ENCODE measurements at places on chromosomes 3 and 15.

- no peak for DNase-seq
Measured at GRCh38 chr15:43330780-43331087, 361 bp upstream of the LCMT2 start.

DNA sequence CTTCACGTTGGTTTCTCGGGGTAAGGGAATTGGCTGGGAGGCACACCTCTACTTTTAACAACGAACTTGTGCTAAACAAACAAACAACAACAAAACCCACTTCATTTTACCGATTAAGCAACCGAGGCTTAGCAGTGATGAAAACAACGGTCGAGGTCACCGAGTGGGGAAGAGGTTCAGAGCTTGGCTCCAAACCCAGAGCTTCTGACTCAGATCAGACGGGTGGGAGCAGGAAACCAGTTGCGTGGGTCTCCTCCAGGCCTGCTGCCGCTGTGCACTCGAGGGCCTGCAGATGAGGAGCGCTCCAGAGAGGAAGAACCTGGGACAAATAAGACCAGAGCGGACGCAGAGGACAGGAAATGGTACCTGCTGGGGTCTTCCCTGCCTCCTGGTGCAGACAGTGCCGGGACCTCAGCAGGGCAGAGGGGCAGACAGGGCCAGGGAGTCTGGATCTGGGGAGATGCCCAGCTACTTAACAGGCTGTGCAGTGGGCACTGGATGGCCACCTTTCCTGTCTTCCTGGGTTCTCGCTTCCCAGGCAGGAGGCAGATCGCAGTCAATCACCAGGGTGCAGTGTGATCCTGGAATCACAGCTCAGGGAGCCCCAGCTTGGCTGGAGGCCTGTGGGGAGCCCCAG lies 99.0 kb upstream of the MEF2A start:
- no peak for DNase-seq

GRCh38 chr15:73700041-73700842 lies 16.1 kb downstream of the CD276 start:
- peak; percentile 69 for DNase-seq

DNA sequence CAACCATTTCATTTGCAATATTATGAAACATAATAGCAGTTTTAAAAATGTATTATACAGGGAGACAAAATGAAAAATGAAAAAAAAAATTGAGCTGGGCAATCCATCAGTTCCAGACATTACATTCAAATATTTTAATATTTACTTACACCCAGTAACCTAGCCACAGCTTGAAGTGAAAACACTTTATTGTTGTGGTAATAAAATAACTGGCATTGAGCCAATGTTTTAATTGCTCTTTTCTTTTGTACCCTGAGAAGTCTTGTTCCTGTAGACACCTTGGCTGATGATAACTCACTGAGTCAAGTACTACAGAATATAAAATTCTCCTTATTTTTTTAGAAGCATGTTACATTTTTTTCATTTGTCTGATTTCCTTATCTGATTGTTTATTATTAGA lies 180.6 kb downstream of the ROBO1 start:
- DNase-seq: no peak

GRCh38 chr3:132254076-132254755 lies 63.0 kb upstream of the ACP3 start:
- DNase-seq: no peak

DNA sequence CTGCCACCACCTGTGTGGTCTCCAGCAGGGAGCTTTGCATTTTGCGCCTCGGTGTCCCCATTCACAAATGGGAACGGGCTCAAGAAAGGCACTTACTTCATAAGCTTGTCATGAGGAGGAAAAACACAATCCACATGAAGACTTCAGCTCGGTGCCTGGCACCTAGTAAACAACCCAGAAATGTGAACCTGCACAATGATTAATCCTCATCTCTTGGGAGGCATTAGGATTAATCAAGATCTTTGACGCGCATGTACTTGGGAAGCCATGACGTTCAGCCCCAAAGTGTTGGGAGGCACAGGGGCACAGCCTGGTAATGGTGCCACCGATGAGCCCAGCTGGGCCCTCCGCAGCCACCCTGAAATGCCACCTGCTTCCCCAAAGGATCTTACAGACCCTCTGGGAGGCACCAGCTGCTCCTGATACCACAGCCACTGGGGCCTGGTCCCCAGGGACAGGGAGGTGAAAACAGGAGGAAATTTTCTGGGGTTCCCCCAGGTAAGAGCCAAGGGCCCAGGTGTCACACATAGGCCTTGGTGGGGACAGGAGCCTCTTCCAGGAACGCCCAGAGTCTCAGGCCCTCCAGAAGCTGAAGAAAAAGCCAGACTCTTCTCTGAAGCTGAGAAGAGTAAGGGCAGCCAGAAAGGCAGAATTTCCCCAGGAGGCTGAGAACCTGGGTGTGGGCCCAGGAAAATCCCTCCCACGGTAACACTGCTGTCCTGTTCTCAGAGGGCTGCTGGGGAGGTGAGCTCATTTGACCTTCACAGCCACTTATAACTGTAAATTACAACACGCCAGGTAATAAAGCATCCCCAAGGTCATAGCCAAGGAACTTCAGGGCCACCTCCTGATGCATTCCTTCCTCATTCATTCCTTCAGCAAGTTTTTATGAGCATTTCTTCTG lies 507.5 kb downstream of the SHQ1 start:
- no peak for DNase-seq

DNA sequence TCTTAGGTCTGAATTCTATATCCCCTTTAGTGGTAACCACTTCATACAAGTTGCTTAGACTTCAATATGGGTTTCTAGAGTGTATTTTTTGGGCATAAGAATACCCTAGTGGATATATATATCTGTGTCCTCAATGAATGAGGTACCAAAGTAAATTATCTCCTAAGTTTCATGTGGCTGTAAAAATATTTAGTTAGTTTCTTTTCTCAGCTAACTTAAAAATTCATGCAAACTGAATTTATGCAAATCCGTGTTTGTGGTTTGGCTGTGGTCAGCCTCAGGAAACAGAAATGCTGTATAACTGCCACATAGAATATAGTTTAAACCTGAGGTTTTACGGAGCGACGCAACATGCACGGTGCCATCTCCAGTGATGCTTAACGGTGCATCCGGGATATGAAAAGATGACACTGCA lies 80.3 kb downstream of the PEX5L start:
- no peak for DNase-seq

DNA sequence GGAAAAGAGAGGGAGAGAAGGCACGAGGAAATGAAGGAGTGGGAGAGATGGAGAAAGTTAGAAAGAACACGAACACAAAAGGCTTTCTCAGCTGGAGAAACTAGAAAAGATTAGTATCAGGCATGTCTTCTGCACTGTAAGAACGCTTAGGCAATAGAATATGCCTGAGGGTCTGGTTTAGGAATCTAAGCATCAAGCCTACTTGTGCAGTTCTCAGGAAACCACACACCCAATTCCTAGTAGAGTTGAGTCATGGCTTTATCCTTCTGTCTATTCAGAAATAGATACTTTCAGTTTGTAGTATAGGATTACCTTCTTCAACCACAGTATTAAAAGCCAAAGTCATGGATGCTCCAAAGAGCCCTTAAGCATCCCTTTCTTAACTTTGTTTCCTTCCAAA lies 969.4 kb downstream of the NTRK3 start:
- no peak for DNase-seq

GRCh38 chr3:43327582-43327979 lies 41.2 kb downstream of the SNRK start:
- no peak for DNase-seq

- no peak for DNase-seq
Measured at GRCh38 chr3:113573728-113574127, 41.4 kb downstream of the SIDT1 start.

- DNase-seq: no peak
Measured at GRCh38 chr3:11507719-11508118, 136.0 kb downstream of the VGLL4 start.

- DNase-seq: no peak
Measured at GRCh38 chr15:49831206-49831965, 210.5 kb downstream of the DTWD1 start.

DNA sequence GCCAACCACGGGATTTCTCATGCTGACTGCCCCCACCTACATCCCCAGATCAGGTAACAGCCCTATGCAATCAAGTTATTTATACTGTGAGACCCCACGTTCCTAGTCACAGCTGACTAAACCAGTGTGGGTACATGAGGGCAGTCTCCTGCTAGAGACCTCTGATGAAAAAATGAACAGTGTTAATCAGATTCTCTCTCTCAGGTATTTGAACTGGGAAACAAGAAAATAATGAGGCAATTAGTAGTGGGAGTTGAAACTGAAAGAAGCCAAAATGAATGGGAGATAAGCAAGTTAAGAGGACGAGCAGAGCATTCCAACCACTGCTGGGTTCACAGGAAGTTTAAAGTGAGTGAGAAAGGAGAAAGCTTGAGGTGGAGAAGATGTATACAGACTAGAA lies 98.5 kb upstream of the MYO5C start:
- no peak for DNase-seq

DNA sequence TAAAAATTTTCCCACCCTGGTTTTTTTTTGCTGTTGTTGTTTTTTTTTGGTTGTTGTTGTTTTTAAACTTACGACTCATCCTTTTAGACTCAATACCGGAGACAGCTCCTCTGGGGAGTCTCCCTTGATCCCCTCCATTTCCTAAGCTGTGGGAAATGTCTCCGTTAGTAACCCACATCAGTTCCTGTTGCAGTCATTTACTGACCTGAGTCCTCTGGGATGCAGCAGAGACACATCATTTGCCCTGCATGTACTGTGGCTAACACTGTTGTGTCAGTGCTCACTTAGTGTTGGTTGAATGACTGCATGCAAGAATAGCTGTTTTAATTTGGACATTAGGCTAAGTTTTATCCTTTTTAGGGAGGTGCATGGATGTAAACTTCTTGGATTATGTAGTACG lies 83.8 kb downstream of the MBNL1 start:
- DNase-seq: no peak

DNA sequence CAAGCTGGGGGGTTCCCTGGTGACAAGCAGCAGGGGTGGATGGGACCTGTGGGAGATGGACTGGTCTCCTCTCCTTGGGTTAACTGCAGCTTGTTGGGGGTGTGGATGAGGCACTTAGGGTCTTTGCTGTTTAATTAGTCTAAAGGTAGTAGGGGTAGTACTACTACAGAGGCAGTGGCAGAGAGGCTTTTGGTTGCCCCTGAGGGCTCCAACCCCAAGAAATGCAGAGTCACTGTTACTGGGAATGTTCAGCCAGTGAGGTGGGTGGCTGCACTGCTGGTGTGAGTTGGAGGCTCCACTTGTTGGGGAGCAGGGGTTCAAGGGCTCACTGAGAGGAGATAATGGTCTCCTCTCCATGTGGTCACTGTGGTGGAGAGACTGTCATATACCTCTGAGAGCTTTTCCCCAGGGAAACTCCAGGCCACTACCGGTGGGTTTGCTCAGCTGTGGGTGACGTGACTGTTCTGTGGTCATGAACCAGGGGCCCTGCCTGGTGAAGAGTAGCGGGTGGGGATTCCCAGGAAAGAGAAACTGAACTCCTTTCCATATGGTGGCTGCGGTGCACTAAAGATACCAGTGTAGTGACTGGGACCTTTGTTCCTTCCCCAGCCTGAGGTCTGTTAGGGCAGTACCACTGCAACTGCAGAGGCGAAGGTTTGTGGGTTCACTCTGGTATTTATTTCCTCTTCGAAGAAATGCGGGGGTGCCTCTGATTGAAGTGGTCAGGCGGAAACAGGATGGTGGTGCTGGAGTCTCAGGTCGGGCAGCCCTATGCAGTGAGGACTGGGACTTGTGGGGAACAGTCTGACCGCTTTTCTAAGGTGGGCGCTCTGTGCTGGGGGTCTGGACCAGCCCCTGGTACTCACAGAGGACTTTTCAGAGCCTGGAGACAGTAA lies 68.9 kb upstream of the TNFSF10 start:
- peak; percentile 57 for DNase-seq

- no peak for DNase-seq
Measured at GRCh38 chr15:98842973-98843285, 164.7 kb downstream of the PGPEP1L start.

DNA sequence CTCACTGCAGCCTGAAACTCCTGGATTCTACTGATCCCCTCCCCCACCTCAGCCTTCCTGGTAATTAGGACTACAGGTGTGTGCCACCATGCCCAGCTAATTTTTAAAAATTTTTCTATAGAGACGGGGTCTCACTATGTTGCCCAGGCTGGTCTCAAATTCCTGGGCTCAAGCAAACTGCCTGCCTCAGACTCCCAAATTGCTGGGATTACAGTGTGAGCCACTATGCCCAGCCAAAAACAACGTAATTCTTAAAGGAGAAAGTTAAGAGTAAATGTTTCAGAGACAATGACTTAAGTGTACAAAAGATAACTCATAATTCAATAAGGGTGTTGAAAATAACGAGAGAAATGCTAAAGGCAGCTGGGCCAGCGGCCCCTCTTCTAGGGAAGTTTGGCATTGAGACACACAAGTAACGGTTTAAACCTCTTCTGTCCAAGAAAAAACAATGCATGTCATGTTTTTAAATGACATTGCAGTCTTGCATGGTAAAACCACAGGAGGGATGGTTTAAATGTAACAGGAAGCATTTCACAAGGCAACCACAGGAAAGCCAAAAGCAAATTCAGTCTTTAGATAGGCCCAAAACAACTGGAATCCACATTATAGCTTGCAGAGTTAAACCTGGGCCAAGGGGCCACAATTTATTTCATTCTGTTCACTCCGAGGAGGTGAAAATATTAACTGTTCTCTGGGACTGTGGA lies 5.1 kb downstream of the PROK2 start:
- no peak for DNase-seq

DNA sequence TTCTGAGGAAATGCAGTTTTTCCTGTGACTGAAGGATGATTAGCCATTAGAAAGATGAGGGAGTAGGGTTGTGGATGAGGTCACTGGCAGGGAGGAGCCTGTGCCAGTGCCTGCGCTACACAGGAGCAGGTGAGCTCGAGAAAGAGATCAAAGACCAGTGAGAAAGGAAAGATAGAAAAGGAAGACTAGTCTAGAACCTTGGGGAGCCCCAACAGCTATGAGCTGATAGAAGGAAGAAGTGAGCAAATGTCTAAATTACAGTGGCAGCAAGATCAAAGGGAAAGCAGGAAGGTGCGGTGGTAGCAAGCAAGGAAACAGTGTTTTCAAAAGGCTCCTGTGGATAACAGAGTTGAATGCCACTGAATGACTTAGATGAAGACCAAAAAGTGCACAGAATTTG lies 39.6 kb downstream of the LNP1 start:
- DNase-seq: no peak

DNA sequence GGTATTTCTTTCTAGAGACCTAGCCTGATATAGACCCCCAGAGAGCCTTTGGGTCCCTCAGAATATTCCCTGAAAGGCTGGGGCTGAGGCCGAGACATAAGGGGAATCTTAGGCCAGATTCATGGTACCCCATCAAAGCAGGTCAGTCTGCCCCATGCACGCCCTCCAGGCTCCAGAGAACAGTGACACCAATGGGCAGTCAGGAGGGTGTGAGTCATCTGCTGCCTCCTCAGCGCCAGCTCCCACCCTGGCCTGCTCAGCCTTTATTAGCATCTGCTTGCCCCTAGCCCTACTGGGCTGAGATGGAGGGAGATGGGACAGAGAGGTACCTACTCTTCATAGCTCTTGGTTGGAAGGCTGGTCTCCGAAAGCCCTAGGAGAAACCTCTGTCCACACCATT lies 14.3 kb upstream of the CAMKV start:
- DNase-seq: no peak

GRCh38 chr3:183210862-183211341 lies 42.2 kb upstream of the B3GNT5 start:
- DNase-seq: no peak

GRCh38 chr3:12782172-12782815 lies 14.2 kb upstream of the CAND2 start:
- no peak for DNase-seq

- no peak for DNase-seq
Measured at GRCh38 chr3:196967412-196968232, 1.0 kb downstream of the PIGZ start.

- DNase-seq: no peak
Measured at GRCh38 chr3:120092474-120092873, 1.8 kb downstream of the GSK3B start.

- DNase-seq: peak; percentile 71
Measured at GRCh38 chr15:29139540-29140459, 129.8 kb downstream of the NSMCE3 start.
